ENCODE measurements at places on chromosomes 4 and X.

- DNase-seq = no peak
Measured at GRCh38 chr4:42945874-42946273, 53.4 kb downstream of the GRXCR1 start.

GRCh38 chrX:30153175-30153880 is 62.0 kb upstream of the MAGEB2 start:
- DNase-seq = no peak

DNA sequence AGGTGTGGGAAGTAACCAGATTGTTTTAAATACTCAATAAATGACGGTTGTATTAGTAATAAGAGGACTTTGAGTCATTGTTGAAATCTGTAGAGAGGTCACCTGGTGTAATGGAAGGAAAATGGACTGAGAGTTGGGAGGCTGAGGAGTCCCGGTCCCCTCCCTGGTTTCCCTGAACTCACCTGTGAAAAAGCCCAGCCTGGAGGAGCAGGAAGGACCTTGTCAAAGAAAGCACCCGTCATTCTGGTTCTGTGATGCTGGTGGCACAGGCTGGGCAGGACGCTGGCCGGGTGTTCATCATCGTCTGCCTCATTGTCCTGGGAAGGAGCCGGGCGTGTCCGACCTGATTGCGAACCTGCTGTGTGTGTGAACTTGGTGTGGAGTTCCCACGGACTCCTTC is 70.8 kb downstream of the SORCS2 start:
- DNase-seq = peak; percentile 63

DNA sequence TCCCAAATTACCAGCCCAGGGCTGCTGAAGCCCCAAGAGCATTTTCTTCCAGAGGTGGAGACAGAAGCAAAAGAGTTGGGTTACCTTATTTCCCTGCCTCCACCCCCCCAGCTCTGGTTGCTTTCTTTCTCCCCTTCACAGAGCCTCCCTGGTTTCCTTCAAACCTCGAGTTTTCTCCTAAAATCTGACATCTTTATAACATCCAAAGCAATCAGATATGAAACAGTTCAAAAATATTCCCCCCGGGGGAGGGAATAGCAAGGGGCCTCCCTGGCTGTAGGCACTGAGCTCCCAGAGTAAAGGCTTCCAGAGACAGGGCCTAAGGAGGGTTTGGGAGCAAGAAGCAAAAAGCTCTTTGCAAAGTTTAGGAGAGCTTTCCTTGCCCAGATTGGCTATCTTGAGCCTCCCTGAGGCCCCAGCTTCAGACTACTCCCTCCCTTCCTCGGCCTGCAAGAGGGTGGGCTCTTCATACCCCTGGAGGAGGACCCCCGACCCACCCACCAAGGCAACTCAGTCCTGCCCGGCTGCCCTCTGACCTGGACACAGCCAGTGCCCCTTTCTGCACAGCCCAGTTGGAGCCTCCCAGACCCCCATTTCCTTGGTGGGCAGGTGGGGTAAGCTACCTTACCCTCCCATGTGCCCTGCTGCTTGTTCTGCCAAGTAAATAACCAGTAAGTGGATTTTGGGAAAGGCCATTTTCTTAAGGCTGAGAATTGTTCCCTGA is 7.6 kb downstream of the MAMLD1 start:
- no peak for DNase-seq

- DNase-seq = peak; percentile 80
Measured at GRCh38 chr4:77617203-77617602, 11.6 kb downstream of the CXCL13 start.

- DNase-seq = no peak
Measured at GRCh38 chrX:146921204-146921603, 106.7 kb upstream of the CXorf51A start.

DNA sequence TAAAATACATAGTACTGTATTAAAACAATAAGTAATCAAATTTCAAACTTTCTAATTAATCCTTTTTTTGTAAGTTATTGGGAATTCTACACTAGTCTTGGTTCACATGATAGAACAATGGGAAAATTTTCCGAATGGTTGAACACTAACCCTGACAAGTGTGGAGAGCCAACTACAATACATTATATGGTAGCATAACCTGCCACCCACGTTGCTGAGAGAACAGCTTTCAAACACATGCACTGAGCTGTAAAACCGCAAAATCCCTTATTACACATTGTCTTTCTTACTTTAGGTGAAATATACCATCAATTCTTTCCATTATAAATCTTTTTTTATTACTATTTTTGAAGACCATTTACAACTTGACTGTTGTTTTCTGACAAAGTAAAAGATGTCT is 54.7 kb downstream of the ANAPC10 start:
- no peak for DNase-seq

GRCh38 chrX:101025126-101025525 is 26.8 kb downstream of the TRMT2B start:
- no peak for DNase-seq

DNA sequence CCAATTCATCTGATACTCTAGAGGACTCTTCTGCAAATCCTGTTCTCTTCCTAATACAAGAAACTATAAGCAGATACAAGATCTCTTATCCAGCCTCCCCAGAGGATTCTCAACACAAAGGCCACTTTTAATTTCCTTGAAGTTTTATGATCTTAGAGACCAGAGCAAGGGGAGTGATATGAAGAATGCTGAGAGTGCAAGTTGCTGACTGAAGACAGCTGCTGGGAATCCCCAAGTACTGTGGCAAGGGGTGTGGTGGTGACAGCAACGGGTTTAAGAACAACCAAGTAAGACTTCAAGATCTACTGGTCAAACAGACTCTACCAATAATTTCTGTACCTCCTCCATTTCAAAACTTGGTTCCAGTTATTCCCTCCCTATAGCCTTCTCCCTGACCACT is 7.0 kb downstream of the AMMECR1 start:
- no peak for DNase-seq

DNA sequence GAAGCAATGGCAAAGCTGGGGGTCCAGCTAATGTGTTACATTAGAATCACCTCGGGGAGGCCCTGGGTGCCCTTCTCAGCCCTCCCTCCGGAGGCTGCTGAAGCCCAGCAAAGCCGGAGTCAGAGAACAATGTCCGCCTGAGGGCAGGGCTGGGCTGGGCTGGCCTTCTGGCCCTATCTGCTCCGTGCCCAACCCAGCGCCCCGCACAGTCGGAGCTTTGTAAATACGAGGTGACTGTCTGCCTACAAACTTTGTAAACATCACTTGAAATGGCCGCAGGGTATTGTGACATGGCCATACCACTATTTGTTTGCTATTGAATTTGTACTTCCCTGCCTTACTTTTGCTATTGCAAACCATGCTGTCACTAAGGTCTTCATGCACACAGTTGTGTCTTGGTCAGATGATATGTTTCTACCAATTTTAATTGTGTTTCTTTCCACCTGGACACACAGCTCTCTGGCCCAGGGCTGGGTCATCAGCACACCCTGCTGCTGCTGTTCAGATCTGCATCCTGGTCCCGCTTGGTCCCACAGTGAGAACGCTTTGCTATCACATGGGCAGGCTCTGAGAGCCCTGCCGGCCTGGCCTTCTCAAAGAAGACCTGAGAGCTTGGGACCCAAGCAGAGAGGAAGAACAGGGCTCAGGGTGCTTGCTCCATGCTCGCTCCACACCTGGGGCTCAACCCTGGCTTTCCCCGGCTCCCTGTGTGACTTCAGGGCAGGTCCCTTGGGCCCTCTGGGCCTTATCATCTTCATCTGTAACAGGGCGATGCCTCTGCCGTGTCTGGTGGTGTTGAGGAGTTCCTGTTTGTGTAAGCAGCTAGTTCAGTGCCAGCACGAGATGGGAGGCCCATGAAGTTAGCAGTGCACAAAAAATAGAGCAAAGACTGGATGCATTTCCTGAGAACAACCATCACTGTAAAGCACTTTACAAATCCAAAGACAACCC is 2.3 kb downstream of the S100P start:
- DNase-seq = peak; percentile 33

- DNase-seq = no peak
Measured at GRCh38 chr4:61198686-61199085, 1.4 kb upstream of the ADGRL3 start.

- no peak for DNase-seq
Measured at GRCh38 chr4:83340692-83341343, 6.2 kb upstream of the HPSE start.

- no peak for DNase-seq
Measured at GRCh38 chrX:69093960-69094871, 71.0 kb downstream of the PJA1 start.
